ENCODE measurements at places on chromosomes 2 and 18.

DNA sequence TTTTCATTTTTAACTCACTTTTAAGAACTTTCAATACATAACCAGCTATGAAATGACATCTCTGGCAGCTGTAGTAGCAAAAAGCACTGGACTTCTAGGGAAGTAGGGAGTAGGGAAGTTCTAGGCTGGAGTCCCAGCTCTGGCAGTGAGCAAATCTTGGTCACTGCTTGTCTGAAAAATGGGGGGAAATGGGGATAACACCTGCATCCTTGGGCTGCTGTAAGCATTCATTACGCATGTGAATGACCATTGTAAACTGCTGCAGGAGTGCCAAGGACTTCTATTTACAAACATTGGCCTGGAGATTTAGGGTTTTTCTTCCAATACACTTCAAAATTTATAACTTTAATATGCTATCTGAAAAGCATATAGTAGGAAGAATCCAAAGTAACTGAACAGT lies 972 bp upstream of the MPP4 start:
- DNase-seq, result no peak

- DNase-seq, result no peak
These were observed 32.5 kb downstream of the TCF4 start for GRCh38 chr18:55555395-55556027.

DNA sequence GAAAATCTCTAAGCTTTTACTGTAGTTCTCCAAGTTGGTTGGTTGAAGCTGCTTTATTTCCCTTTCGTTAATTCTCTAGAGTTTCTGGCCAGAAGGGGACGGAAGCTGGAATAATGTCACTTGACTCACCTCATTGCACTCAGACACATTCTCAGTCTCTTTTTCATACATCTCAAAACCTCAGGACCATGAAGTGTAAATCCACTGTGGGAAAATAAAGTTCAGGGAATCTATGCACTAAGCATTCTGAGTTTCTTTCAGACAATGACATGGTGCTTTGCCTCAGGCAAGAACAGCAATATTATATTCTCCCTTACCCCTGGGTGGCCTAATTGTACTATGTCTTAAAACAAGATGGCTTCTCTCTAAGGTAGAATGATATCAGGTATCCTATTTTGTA lies 167.8 kb downstream of the PRPF40A start:
- DNase-seq, result no peak

- DNase-seq, result no peak
These were observed 53.5 kb upstream of the PGAP1 start for GRCh38 chr2:196980001-196980400.

DNA sequence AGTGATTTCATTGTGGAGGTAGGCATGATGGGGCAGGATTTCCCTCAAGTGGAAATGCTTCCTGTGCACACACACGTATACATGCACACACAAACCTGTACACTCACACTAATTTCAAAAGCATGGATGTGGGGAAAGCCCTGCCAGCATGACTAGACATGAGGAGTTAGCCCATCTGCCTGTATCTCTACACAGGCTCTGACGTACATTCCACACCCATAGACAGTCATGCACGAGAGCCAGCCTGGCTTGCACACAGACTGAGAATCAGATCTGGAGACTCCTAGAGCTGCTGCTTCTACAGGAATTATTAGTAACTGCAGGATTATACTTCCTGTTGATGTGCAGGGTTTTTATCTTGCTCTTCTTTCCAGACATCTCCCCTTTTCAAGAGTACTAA lies 27.3 kb upstream of the NFU1 start:
- DNase-seq, result no peak

Measured in iPS-NIHi11 (cell line).